ENCODE measurements at places on chromosomes 2 and 18.

DNA sequence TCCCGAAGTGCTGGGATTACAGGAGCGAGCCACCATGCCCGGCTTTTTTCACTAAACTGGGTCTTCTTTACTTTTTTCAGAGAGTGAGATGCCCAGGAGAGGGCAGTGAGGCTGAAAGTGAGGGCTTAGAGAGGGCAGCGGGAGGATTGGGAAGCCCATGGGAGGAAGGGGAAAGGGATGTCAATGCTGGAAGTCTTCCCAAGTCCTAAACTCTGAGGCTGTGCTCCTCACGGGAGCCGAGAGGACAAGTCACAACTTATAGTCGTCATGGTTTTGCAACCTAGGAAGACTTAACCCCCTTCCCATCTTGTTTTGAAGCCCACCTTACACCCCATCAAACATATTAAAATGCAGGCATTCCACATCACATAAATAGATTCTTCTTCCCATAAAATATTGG, 15.1 kb upstream of the MEP1B start:
- DNase-seq, result no peak

DNA sequence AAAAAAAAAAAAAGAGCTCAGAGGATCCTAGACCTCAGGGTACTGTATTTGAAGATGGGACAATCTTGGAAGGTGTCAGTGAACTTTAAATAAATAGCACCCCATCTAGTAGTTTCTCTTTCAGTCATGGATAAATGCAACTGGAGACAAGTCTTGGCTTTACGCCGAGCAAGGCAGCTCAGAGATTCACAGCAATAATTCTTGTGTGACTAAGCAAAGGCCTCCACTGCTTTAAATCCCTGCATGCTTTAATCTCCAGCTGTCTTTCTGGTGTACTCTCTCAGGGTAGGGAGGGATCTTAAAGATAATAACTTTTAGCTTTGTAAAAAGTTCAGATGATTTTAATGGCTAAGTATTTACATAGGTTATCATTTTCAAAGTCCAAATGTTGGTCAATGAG, 36.3 kb downstream of the NRXN1 start:
- DNase-seq, result no peak

- no peak for DNase-seq
These were observed 39.9 kb downstream of the SP110 start for GRCh38 chr2:230179907-230180306.

DNA sequence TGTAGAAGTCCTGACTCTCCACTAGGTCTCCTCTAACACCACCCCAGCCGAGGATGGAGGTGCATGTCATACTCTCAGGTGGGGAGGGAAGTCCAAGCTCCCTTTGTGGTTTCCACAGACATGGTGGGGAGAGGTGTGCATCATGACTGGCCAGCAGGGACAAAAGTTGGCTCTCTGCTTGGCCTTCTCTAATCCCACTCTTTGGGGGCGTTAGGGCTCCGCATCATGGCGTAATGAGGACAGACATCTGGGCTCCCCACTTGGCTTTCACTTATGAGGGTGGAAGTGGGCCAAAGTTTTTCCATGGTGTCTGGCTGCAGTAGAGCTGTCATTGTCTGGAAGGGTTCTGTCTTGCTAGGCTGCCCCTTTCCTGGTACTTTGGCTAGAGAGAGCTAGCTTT, 80.7 kb upstream of the DAPL1 start:
- DNase-seq, result no peak

GRCh38 chr2:226609366-226609765, 190.3 kb downstream of the IRS1 start:
- DNase-seq, result no peak

DNA sequence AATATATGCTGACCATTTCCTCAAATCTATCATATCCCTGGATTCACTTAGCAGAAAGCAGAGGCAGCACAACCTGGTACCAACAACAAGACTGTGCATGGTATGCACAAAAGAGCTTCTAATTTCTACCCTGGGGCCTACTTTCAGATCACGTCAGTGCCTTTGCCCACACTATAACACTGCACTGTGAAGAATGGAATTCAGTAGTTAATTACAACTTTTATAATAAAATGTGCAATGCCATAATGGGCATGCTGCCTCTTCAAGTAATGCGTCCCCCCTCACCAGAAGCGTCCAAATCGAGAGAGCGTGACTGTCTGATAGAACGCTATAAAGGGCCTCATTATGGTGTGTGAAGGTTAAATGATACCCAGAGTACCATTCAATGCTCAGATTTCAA, 328.1 kb upstream of the PKDCC start:
- no peak for DNase-seq

Data from BE2C (cell line).